GM12864 (cell line): ENCODE measurements at places on chromosomes 4 and X.

DNA sequence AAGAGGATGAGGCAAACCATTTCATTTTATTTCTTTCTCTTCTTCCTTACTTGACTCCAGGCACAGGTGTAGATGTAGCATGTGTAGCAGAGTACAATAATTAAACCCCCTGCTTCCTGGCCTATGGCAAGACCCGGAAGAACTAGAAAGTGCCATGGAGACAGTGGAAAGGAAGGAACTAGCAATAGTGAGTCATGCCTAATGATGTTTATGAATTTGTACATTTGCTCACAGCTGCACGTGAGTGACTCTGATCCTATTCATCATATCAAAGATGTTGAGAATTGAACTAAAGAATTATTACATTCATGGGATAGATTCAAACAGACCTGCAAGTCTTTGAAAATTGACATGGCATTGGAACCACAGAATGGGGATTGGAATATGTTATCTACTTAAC, 2233.9 kb upstream of the TENM3 start:
- no peak for DNase-seq

DNA sequence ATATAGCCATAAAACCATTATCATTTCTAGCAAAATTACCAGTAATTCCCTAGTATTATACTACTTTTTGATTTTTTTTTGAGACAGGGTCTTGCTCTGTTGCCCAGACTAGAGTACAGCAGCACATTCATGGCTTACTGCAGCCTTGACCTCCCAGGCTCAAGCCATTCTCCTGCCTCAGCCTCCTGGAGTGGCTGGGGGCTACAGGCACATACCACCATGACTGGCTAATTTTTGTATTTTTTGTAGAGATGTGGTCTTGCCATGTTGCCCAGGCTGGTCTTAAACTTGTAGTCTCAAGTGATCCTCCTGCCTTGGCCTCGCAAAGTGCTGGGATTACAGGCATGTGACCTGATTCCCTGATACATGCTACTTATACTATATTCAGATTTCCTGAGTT, 13.7 kb downstream of the N4BP2 start:
- DNase-seq: no peak

DNA sequence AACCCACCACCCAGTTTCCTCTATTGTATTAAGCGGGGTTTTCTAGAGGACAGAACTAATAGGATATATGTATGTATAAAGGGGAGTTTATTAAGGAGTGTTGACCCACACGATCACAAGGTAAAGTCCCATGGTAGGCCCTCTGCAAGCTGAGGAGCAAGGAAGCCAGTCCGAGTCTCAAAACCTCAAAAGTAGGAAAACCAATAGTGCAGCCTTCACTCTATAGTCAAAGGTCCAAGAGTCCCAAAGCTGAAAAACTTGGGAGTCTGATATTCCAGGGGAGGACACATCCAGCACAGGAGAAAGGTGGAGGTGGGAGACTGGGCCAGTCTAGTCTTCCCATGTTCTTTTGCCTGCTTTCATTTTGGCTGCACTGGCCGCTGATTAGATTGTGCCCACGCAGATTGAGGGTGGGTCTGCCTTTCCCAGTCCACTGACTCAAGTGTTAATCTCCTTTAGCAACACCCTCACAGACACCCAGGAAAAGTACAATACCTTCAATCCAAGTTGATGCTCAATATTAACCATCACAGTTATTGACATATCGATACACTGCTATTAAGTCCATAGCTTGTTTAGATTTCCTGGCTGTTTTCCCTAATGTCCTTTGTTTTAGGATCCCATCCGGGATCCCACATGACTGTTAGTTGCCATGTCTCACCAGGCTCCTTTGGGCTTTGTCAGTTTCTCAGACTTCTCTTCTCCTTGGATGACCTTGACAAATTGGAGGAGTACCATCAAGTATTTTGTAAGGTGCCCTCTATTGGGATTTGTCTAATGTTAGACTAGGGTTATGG, 12.2 kb downstream of the UCHL1 start:
- DNase-seq: no peak

- no peak for DNase-seq
Observed at GRCh38 chrX:65667157-65667502, 324 bp upstream of the MSN start.

DNA sequence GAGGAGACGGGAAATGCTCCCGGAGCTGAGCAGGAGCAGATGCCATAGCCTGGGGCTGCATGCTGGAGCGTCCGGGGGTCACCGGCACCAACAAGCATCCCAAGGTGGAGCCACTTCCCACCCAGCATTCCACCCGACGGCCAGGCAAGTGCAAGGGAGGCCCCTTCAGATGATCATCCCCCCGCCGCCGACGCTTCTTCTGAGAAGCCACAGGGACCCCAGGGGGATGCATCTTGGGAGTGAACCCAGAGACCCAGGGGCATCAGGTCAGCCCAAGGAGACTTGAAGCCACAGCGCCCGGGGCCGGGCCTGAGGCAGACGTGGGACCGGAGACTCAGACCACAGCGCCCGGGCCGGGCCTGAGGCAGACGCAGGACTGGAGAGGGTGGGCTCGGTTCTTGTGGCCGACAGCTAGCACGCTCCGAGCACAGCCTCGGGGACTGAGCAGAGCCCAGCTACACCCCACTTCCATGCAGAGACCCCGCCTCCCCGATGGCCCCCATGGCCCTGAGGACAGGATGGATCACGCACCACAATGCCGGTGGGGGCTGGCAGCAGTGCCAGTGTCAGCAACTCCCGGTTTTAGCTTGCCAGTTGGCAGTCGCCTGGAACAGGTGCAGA, 33.0 kb upstream of the CPLX1 start:
- DNase-seq: no peak

DNA sequence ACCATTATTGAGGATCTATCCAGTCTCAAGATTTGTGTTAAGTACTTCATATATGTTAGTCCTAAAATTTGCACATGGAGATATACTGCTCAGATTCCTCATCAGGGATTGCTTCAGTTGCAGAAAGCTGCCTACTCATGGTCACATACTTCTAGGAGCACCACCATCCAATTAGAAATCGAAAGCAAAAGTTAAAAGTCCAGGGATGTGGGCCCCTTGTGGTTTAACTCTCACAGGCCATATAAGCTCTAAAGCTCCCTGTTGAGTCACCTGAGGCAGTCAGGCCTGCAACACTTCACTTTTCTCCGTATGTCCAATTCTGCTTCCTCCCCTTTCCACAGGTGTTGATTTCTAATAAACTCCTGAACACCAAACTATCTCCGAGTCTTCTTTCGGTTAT, 84.2 kb downstream of the CNOT6L start:
- DNase-seq: peak; percentile 30

GRCh38 chrX:100819534-100819836, 706 bp upstream of the CSTF2 start:
- DNase-seq: no peak

GRCh38 chrX:87397103-87397886, 120.3 kb upstream of the KLHL4 start:
- DNase-seq: no peak

DNA sequence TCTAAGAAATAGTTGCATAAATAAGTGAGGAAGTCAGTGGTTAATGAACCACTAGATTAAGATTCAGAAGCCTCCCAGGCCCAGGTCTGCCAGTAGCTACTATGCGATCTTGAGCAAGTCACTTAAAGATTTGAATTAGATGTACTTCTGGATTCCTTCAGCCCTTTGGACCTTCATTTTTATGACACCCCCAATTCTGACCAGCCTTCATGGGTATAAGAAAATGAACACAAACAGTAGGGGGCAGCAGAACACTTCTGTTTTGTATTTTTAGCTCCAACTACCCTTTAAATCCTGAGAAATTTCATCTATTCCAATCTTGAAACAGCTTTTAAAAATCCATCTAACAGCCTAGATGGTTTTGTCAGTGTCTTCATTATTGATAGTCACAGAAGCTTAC, 19.0 kb downstream of the TMEM47 start:
- DNase-seq: no peak

DNA sequence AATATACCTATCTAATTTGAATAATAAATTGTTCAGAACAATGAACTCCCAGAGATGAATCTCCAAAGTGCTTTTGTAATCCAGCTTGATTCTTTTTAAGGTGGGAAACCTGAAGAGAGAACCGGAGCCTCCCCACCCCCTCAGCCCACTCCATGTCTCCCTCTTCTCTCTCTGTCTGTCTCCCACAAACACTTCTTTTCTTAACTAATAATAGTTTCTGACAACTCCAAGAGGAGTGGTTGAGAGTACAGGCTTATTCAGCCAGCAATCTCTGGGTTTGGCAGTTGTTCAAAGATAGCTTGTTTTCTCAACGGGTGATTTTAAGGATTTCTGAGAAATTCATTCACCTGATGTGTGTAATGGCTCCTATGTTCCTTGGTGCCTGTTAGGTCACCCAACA, 23.4 kb downstream of the PPP4R3C start:
- DNase-seq: no peak
